Liver (tissue), 10 donors: ENCODE measurements at places on chromosomes 13 and 19. TPM values are rescaled to one million over a fixed set of nuclear protein-coding genes. Genes with fewer than 3 reads are reported as not detected.

Gene SHISA7
- 1.6 TPM for total RNA-seq

Gene ZNF471
- total RNA-seq, result 1.0 TPM

Gene TNFSF13B
- 5.8 TPM for total RNA-seq

Gene NAPSA
- 0.28 TPM for total RNA-seq

Gene PEAK3
- total RNA-seq, result 0.09 TPM

Gene PLPPR2
- total RNA-seq, result 1.3 TPM

Gene PDX1
- 0.08 TPM for total RNA-seq

Gene RASL11A
- total RNA-seq, result 2.7 TPM

Gene C1QTNF9
- total RNA-seq, result 0.25 TPM

Gene CBLC
- 2.1 TPM for total RNA-seq

Gene NLRP11
- not detected for total RNA-seq

Gene HSH2D
- total RNA-seq, result 1.2 TPM

Gene CYP2A6
- 0.09 TPM for total RNA-seq

Gene RABAC1
- 52.1 TPM for total RNA-seq

Gene DIAPH3
- 11.1 TPM for total RNA-seq

Gene CFAP97D2
- total RNA-seq, result not detected

Gene IZUMO4
- 1.2 TPM for total RNA-seq

Gene MEX3D
- total RNA-seq, result 9.1 TPM

Gene GFY
- total RNA-seq, result not detected

Gene ZNF536
- 0.17 TPM for total RNA-seq
